ENCODE measurements at places on chromosomes 16 and 17. TPM values are rescaled to one million over a fixed set of nuclear protein-coding genes. Genes with fewer than 3 reads are reported as not detected.

VMO1 gene
- polyA plus RNA-seq: not detected

KRTAP17-1 gene
- not detected for polyA plus RNA-seq

FBXW10B gene
- polyA plus RNA-seq: 0.10 TPM

CCDC40 gene
- not detected for polyA plus RNA-seq

DNA sequence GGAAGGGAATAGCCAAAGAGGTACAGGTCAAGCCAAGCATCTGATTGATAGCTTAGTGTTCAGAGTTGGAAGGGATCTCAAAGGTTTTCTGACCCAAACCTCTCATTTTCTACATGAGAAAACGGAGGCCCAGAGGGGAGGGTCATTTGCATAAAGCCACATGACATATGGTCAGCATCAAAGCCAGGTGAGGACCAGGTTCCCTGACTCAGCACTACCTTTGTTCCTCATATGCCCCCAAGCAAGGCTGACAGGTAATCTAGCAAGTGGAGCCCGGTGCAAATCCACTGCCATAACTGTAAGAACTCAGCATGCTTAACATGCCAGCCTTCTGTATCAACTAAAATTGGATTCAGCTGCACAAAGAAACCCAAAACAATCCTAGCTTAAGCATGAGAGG is 28.2 kb upstream of the CCL1 start:
- H3K4me1 ChIP-seq: peaks cover 7% of the 10 kb centered on the region
- no peak overlapping the region for H3K4me3 ChIP-seq
- DNase-seq: no peak
- H3K27me3 ChIP-seq: no peaks in the 10 kb centered on the region
- no peaks in the 10 kb centered on the region for H3K36me3 ChIP-seq

DNA sequence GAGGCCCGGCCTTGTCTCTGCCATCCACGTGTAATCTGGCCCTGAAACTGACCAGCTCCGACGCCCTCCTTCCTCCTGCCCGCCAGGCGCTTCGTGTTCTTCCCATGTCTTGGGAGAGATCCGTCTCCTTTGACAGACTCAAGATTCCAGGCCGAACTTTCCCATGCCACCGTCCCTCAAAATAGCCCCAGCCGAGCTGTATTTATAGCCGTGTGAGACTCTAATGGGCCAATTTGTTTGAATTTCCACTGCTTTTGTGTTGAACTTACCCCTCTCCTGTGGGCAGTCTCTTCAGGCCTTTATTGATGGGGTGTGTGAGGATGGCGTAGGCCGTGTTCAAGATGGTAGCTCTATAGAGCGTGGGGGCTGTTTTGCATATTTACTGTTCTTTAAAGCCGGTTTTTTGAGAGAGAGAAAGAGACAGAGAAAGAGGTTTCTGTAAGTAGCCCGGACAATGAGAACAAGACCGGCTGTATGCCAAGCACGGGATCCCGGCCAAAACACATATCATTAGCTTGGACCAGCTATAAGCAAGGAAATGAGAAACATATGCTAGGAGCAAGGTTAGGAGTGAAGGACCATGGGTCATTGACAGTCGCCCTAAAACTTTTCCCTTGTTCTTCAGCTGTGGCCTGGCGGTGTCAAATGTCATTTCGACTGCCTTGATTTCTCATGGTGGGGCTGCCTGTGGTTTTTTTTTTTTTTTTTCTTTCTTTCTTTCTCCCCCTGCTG is 124.5 kb upstream of the ZFHX3 start:
- H3K27ac ChIP-seq: no peak overlapping the region
- no peaks in the 10 kb centered on the region for H3K4me1 ChIP-seq
- no peak for DNase-seq
- H3K36me3 ChIP-seq: no peaks in the 10 kb centered on the region

- H3K27me3 ChIP-seq: no peaks in the 10 kb centered on the region
- no peaks in the 10 kb centered on the region for H3K4me1 ChIP-seq
- no peak overlapping the region for H3K27ac ChIP-seq
- DNase-seq: no peak
- no peaks in the 10 kb centered on the region for H3K36me3 ChIP-seq
Measured at GRCh38 chr16:65111306-65111705, 10.6 kb downstream of the CDH11 start.

GRCh38 chr17:74892013-74892841 is 1.2 kb downstream of the FADS6 start:
- DNase-seq: no peak
- no peak overlapping the region for H3K27ac ChIP-seq
- no peaks in the 10 kb centered on the region for H3K36me3 ChIP-seq

GRCh38 chr16:74216319-74216718 is 80.3 kb upstream of the PSMD7 start:
- H3K4me3 ChIP-seq: no peak overlapping the region
- no peak overlapping the region for H3K27ac ChIP-seq
- no peaks in the 10 kb centered on the region for H3K27me3 ChIP-seq
- H3K36me3 ChIP-seq: no peaks in the 10 kb centered on the region
- no peak for DNase-seq

DNA sequence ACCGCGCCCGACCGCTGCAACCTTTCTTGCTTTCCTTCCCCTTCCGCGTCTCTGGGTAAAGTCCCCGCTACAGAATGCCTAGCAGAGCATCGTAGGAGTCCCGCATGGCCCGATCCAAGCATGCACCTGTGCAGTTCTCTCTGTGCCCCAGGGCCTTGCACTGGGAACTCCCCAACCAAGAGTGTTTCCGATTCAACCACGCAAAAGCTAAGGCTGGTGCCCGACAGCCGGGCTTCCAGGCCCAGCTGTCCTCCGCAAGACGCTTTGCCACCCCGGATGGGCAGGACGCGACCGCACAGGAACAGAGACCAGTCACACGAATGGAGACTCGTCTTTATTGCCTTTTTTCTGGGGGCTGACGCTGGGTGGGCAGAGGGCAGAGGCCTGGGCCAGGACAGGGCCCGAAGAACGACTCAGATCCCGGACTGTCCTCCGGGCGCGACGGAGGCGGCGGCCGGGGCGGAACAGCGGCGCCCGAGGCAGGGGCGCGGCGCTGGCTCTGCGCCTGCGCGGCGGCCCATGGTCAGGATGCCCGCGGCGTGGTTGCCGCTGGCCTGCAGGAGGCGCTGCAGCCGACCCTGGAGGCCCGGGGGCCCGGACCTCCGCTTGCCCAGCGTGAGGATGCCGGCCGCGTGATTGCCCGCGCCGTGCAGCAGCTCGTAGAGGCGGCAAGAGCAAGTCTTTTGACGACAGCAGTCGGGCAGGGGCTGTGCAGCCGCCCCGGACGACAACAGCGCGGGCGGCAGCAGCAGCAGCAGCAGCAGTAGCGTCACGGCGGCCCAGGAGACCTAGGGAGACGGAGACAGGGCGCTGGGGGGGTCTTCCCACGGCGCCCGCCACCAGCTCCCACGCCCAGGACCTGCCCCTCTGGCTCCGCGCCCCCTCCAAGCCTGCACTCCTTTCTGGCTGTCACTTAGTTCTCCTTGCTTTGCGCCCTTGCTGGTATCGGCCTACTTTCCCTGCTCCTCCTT is 1.2 kb downstream of the HCRT start:
- H3K36me3 ChIP-seq: no peaks in the 10 kb centered on the region
- H3K27me3 ChIP-seq: no peaks in the 10 kb centered on the region
- DNase-seq: peak; percentile 23
- peak overlapping the region; percentile 76 for H3K4me3 ChIP-seq
- peaks cover 27% of the 10 kb centered on the region for H3K4me1 ChIP-seq

DNA sequence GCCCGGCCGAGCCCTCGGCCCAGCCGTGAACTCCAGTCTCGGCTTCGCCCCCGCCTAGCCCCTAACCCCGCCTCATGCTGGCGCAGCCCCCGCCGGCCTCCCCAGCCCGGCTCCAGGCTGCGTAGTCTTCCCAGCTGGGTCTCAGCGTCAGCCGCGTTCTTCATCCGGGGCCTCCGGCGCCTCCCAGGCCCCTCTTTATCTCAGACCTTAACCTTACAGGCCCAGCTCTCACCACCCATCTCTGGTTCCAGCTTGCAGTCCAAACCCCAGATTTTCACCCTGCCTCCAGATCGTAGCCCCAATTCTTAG is at the start of gene PROCA1:
PROCA1 (minus strand) TSS at position 166 of the 309 bp plus-strand sequence. CDS start 228 bp downstream, outside the sequence.
- no peak for DNase-seq
- H3K27me3 ChIP-seq: no peaks in the 10 kb centered on the region
- H3K36me3 ChIP-seq: no peaks in the 10 kb centered on the region
- peaks cover 9% of the 10 kb centered on the region for H3K4me1 ChIP-seq
- peak within 1 kb of the TSS; percentile 73 for H3K4me3 ChIP-seq
- peak within 1 kb of the TSS; percentile 61 for H3K27ac ChIP-seq

Measured in GM12878 (cell line).